ENCODE measurements at places on chromosomes 3 and 15.

DNA sequence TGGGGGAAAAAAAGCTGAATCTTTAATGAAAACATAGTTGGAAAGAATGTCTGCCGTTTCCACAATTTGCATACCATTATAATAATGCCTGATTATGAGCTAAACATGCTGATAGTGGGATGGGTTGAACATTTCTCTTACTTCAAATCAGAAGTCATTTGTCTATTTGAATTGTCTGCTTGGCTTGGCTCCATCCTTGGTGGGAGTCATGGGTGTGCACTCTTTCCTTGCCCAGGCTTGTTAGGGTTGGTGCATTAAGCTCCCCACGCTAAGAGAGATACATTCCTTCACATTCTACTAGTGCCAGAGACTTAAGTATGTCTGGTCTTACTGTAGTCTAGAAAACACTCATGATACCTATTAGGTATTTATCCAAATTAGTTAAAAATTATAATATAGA is 121.4 kb upstream of the RARB start:
- no peak for DNase-seq

- no peak for DNase-seq
Measured at GRCh38 chr15:70063261-70063925, 34.3 kb downstream of the TLE3 start.

DNA sequence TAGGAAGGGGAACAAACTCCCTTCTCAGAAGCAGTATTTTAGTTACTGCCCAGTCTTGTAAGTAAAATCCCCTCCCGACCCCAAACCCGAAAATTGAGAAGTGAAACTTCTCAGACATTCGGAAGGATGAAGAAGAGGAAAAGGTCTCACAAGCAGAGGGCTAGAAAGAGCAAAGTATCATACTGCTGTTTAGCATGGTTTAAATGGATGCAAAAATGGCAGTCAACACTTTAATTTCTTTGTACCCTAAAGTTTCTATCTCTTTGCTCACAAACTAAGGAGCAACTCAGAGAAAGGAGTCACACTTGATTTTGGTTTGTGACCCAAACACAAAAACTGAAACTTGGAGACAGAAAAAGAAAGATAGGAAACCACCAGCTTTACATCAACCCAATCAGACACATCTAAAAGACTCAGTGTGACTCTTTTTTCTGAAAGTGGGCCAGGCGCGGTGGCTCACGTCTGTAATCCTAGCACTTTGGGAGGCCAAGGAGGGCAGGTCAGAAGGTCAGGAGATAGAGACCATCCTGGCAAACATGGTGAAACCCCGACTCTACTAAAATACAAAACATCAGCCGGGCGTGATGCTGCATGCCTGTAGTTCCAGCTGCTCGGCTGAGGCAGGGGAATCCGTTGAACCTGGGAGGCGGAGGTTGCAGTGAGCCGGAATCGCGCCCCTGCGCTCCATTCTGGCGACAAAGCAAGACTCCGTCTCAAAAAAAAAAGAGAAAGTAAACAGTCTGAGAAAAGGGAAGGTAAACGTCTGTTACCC is 63.2 kb upstream of the ATP11B start:
- peak; percentile 8 for DNase-seq

DNA sequence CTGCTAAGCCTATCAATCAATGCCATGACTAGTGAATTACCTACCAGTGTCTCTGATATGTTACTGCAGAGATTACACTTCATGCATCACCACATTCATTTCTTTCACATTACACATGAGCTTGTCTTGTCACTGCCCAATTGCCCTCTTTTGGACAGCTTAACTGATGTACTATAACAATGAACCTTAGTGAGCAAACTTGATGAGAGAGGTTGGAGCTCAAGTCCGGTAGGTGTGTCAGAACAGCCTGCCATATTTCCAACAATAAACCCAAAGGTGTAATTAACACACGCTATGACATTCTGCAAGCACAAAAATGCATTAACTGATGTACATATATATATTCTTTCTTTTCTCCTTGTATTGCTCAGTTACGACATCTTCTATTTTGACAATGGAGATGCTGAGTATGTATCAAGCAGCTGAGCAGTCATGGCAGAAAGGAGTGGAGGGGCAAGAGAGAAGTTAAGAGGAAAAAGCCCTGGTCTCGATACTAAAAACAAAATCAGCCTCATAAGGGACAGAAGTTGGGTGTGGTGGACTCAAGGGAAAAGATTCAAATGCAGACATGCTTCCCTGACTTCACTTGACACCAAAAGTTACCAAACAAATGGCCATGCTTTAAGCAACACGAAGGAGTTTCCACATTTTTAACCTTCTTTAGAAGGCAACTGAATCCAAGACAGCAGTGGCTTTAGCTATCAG is 538.2 kb downstream of the FOXP1 start:
- no peak for DNase-seq

DNA sequence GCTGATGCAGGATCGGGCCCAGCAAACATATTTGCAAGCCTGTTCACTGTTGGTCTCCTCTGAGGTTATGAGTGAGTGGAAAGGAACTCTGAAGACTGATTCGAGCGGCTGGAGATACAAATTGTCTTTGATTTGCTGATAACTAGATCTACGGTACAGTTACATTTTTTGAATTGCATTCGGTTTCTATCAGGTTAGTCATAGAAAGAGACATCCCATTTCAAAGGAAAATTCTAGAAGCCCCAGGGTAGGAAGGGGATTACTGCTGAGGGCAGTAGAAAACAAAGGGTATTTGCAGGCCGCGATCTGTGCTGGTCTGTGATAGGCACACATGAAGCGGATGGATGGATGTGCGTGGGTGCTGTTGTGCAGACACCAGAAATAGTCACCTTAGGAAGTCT is 228.4 kb downstream of the ITPR1 start:
- no peak for DNase-seq

DNA sequence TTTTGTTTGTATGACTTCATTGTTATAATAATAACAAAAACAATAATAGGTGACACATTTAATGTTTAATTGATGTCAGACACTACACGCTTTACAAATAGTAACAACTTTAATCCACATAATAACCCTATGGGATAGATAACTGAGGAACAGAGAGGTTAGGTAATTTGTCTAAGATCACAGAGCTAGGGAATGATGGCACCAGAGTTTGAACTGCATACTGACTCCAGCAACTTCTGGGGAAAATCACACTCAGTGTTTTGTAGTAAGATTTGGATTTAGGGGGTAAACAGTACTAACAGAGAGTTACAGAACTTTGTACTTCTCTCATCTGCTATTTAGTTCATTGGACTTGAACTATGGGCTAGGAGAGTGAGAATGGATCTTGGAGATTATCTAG is 66.0 kb downstream of the CMSS1 start:
- no peak for DNase-seq

- DNase-seq = no peak
Measured at GRCh38 chr3:77887611-77888010, 847.7 kb downstream of the ROBO2 start.

- DNase-seq = no peak
Measured at GRCh38 chr3:23875113-23875725, 41.6 kb downstream of the NKIRAS1 start.

- no peak for DNase-seq
Measured at GRCh38 chr15:40048211-40048792, 9.3 kb upstream of the SRP14 start.

- DNase-seq = no peak
Measured at GRCh38 chr3:158085931-158086330, 20.3 kb downstream of the SHOX2 start.

- DNase-seq = no peak
Measured at GRCh38 chr3:33658621-33658990, 59.4 kb downstream of the CLASP2 start.

- no peak for DNase-seq
Measured at GRCh38 chr15:41494190-41494921, 682 bp downstream of the ITPKA start.

DNA sequence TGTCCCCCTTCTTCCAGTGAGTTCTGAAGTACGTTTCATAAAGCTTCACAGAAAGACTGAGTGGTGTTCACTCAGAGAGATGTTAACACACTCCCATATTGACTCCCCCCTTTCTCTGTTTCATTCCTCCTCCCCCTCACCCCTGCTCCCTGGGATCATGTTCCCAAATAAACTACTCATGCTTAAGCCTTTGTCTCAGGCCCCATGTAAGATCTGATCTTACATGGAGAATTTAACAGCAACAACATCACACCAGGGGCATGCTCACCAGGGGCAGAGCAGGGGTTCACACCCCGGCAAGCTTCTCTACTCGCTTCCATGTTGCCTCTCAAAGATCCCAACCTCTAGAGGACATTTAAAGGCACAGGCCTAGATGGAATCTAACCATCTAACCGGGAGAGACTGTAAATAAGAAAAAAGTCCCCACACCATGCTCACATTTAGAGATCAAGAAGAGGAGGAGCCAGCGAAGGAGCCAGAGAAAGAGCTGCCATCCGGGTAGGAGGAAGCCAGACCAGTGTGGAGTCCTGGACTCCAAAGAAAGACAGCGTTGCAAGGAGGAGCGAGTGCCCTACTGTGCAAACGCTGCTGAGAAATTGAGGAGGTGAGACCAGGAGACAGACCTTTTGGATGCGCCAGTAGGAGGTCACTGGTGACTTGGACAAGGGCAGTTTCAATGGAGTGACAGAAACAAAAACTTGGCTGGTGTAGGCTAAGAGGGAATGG is 21.4 kb upstream of the SRP14 start:
- DNase-seq = no peak

DNA sequence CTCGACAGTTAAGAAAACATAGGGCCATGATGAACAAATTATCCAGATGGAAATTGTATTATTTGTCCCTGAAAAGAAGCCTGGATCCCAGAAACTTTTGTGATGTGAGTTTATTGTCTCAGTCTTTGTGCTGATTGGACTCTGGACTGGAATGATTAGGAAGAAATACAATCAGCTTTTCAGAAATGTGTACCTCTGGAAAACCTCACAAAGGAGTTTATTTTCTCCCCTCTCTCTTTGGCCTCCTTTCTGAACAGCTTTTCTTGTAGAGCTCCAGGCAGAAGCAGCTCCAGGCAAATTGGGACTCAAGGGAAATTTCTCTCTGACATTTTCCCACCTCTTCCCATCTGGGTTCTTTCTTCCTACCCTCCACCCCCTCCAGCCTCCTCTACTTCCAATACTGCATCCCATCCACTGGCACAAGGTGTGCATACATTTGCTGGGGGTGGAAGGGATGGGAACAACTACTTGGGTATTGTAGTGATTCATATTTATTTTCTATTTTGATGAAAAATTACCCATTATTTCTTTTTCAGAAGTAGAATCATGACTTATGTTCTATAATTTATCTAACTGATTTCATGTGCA is 119.7 kb downstream of the CD47 start:
- no peak for DNase-seq

- DNase-seq = no peak
Measured at GRCh38 chr3:27354161-27354560, 15.0 kb downstream of the NEK10 start.

GRCh38 chr15:95636107-95636506 is 694.4 kb upstream of the NR2F2 start:
- DNase-seq = no peak

DNA sequence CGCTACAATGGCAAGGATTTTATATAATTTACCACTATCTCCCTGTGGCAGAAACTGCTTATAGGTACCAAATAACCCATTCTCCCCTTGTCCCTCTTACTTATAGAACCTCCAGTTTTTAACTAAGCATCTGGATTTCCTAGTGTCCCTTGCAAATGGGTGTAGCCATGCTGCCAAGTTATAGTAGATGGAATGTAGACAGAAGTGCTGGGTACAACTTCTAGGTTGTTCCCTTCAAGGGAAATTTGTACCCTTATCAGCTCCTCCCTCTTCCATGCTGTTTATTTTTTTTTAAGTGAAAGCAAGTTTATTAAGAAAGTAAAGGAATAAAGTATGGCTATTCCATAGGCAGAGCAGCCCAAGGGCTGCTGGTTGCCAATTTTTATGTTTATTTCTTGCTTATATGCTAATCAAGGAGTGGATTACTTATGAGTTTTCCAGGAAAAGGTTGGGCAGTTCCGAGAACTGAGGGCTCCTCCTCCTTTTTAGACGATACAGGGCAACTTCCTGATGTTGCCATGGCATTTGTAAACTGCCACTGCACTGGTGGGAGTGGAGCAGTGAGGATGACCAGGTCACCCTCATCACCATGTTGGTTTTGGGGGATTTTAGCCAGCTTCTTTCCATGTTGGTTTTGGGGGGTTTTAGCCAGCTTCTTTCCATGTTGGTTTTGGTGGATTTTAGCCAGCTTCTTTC is 40.1 kb upstream of the TM4SF19 start:
- DNase-seq = peak; percentile 69

GRCh38 chr3:128217702-128218547 is 64.6 kb downstream of the EEFSEC start:
- no peak for DNase-seq

DNA sequence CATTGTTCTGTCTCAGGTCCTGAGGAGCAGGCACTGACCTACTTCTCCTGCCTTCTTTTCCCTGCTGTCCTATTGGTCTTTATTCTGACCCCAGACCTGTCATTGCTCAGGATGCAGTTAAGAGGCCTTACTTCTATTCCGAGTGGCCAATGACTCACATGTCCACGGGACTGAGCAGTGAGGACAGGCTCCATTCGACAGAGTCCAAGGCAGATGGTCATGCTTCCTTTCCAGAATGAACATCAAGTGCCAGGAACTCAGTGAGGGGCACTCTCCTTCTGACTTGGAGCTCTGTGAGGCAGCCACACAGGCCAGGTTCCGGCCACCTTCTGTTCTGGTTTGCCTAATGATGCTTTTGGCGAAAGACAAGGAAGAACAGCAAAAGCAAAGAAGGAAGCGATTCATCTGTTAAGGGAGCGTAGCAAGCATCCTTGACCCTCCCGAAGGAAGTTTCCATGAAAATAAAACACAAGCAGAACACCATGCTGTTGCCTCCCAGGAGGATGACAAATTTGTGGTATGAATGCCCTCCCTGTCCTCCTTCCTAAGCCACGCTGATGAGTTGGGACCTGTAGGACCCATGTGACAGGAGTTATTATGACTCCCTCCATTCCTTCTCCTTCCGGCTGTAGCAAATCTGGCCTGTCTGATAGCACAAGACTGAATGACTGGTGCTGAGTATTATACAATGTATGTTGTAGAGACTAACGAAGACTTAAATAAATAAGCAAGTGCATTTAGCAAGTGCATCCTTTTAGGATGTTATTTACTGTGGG is 14.4 kb upstream of the TPRG1 start:
- no peak for DNase-seq

DNA sequence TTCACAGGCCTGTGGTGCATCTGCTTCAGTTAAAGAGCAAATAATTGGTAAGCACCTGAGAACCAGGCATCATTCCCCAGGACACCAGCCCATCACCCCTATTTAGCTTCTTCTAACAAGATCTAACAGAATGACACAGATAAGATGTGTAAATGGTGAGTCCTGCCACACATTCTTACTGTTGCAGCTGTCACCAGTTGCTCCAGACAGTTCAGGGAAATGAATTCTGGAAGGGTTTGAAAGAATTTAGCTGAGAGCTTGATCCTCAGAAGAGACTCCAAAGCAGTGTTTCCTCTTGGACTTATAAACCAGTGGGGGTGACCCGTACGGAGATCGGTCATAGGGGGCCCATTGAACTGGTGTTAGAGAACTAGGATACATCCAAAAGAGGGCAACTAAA is 238.0 kb downstream of the MEX3B start:
- no peak for DNase-seq

- DNase-seq = peak; percentile 35
Measured at GRCh38 chr3:10835406-10835805, 19.4 kb downstream of the SLC6A11 start.

GRCh38 chr15:72319360-72319984 is 485 bp downstream of the CELF6 start:
- peak; percentile 59 for DNase-seq

All from inflammatory macrophage treated with lipopolysaccharide for 4 hours (primary cell).